Upper lobe of right lung (tissue), 1 donor: ENCODE measurements at places on chromosomes 5 and 9.

GRCh38 chr9:98214811-98215210 is 22.4 kb upstream of the CORO2A start:
- no peaks in the 10 kb centered on the region for H3K4me1 ChIP-seq
- H3K36me3 ChIP-seq: peaks cover 71% of the 10 kb centered on the region
- no peak for DNase-seq
- H3K27ac ChIP-seq: no peak overlapping the region
- no peak overlapping the region for H3K4me3 ChIP-seq

GRCh38 chr9:129568560-129569501 is 52.1 kb downstream of the C9orf50 start:
- peak; percentile 72 for DNase-seq
- peaks cover 12% of the 10 kb centered on the region for H3K4me1 ChIP-seq
- H3K4me3 ChIP-seq: peak overlapping the region; percentile 45
- no peaks in the 10 kb centered on the region for H3K36me3 ChIP-seq

GRCh38 chr9:88979021-88979420 is 12.2 kb upstream of the S1PR3 start:
- H3K36me3 ChIP-seq: no peaks in the 10 kb centered on the region
- no peaks in the 10 kb centered on the region for H3K27me3 ChIP-seq
- H3K4me1 ChIP-seq: no peaks in the 10 kb centered on the region
- no peak for DNase-seq
- no peak overlapping the region for H3K27ac ChIP-seq

GRCh38 chr9:22173908-22174307 is 164.8 kb upstream of the CDKN2B start:
- H3K27me3 ChIP-seq: no peaks in the 10 kb centered on the region
- H3K36me3 ChIP-seq: no peaks in the 10 kb centered on the region
- no peak overlapping the region for H3K4me3 ChIP-seq

DNA sequence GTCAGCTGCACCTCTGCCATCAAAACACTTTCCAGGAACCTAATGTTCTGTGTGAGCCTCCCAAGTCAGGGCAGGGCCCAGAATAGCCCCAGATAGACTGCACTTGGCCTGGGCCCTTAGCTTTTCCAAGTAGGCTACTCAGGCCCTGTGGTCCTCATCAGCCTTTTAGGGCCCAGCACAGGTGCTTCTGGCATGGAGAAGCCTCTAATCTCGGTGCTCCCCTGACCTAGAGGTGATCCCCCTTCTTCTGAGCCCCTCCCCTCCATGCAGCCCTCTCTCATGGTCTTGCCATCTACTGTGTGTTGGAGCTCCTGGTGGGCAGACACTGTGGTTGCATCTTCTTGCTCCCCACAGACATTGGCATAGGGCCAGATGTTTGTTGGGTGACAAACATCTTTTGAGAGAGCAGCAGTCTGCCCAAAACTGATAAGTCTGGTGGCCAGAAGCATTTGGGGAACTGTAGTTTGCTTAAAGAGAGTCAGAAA is 28.1 kb downstream of the FRMPD1 start:
- no peak overlapping the region for H3K4me3 ChIP-seq
- no peak for DNase-seq
- no peaks in the 10 kb centered on the region for H3K36me3 ChIP-seq

- H3K27ac ChIP-seq: no peak overlapping the region
- H3K36me3 ChIP-seq: no peaks in the 10 kb centered on the region
- no peak for DNase-seq
Observed at GRCh38 chr5:169873642-169874041, 106.7 kb downstream of the INSYN2B start.

DNA sequence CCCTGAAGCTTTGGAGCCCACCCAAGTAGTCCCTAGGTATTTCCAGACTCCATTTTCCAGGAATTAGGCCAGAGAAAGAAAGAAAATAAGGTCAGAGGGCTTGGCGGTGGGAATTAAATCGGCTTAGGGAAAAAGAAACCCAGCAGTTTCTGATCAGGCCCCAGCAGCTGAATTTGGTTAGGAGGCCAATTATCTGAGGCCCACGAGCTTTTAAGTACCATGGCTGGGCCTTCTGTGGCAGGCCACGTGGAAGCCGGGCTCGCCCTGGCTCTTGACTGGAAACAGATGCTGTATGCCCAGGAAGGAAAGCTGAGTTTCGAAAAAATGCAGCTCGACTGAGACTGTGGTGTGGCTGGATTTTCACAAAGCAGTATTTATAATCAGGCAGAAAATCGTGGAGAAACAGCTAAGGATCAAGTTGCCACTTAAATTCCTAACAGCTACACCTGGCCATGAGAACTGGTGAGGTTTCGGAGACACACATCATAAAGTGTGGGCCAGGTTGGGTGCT is 75.1 kb upstream of the PANK3 start:
- peaks cover 3% of the 10 kb centered on the region for H3K4me1 ChIP-seq
- no peaks in the 10 kb centered on the region for H3K36me3 ChIP-seq
- H3K27me3 ChIP-seq: no peaks in the 10 kb centered on the region
- H3K4me3 ChIP-seq: no peak overlapping the region

DNA sequence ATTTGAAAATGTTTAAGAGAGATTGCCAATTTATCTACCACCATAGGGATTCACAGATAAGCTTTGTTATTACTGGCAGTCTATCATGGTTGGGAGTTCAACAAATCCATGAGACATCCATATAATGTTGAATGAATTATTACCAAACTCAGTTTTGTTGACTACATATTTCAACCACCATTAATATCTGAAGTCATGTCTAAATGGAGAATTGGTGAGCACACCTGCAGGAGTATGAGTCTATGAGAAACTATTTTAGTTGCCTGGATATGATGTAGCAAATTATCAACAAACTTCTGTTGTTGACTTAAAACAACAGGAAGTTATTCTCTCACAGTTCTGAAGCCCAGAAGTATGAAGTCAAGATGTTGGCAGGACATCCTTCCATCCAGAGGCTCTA is 126.8 kb upstream of the FBXL7 start:
- H3K4me1 ChIP-seq: no peaks in the 10 kb centered on the region
- no peak overlapping the region for H3K27ac ChIP-seq
- no peak for DNase-seq
- H3K27me3 ChIP-seq: no peaks in the 10 kb centered on the region
- no peaks in the 10 kb centered on the region for H3K36me3 ChIP-seq

DNA sequence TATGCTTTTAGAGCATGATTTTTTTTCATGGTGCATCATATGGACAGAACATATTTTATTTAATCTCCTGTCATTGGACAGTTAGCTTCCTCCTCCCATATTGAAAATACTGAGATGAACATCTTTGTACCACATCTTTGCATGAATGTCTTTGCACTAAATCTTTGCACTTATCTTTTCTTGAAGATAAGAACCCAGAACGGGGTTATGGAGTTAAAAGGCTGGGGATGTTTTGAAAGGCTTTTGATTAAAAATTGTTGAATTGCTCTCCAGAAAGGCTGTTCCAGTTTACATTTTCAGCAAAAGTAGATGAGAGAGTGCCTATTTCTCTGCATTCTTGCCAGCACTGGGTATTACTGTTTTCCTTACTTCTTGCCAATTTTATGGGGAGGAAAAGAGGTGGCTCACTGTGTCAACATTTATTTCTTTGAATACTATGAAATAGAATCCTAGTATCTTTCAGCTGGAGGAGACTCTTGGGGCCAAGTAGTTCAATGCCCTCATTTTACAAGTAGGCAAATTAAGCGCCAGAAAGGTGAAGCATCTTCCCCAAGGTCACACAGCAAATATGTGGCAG is 7.2 kb downstream of the NCS1 start:
- H3K27me3 ChIP-seq: no peaks in the 10 kb centered on the region
- H3K4me1 ChIP-seq: no peaks in the 10 kb centered on the region
- DNase-seq: no peak
- H3K27ac ChIP-seq: no peak overlapping the region
- H3K36me3 ChIP-seq: no peaks in the 10 kb centered on the region
- no peak overlapping the region for H3K4me3 ChIP-seq

GRCh38 chr5:95884017-95884325 is 61.4 kb upstream of the GLRX start:
- H3K4me3 ChIP-seq: no peak overlapping the region
- peaks cover 11% of the 10 kb centered on the region for H3K36me3 ChIP-seq
- H3K27me3 ChIP-seq: no peaks in the 10 kb centered on the region
- no peak overlapping the region for H3K27ac ChIP-seq
- H3K4me1 ChIP-seq: no peaks in the 10 kb centered on the region

- peak; percentile 53 for DNase-seq
- H3K27ac ChIP-seq: peak overlapping the region; percentile 66
- H3K4me1 ChIP-seq: no peaks in the 10 kb centered on the region
- H3K27me3 ChIP-seq: no peaks in the 10 kb centered on the region
- H3K4me3 ChIP-seq: no peak overlapping the region
Observed at GRCh38 chr9:137787786-137788505, 89.6 kb upstream of the CACNA1B start.

DNA sequence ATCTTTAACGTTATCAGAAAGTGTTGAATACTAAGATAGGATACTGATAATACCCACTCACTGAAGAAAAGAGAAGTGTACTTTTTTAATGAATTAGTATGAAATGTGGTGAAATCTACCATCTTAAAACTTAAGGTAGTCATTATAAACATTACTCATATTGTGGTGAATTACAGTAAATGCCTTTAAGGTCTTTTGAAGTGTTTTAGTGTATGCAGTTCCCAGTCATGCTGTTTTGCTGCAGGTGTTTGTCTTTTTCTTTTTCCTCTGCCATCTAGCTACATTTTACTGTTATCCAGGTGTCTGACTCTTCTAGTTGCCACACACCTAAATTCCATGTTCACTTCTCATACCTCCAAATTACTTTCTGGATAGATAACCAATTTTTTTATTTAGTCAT is 72.6 kb downstream of the ERMP1 start:
- no peaks in the 10 kb centered on the region for H3K4me1 ChIP-seq
- no peak for DNase-seq
- H3K36me3 ChIP-seq: peaks cover 63% of the 10 kb centered on the region
- no peak overlapping the region for H3K4me3 ChIP-seq

DNA sequence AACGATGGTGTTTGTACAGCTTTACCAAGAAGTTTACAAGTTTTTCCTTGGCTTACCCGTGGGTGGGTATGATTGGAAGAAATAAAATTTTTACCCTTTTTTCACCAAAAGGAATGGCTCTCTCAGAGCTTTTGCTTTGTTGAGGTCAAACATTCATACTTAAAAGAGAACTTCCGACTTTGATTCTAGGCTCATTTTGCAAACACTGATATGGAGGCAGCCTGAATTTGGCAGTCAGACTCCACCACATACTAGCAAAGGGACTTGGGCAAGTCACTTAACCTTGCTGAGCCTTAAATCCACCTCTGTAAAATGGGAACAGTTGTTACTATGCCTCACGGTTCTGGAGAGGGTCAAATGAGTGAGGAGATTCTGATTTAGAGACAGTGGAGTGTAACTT is 153.5 kb downstream of the PRKACG start:
- H3K27me3 ChIP-seq: no peaks in the 10 kb centered on the region
- H3K4me1 ChIP-seq: no peaks in the 10 kb centered on the region
- no peak overlapping the region for H3K27ac ChIP-seq
- DNase-seq: no peak

DNA sequence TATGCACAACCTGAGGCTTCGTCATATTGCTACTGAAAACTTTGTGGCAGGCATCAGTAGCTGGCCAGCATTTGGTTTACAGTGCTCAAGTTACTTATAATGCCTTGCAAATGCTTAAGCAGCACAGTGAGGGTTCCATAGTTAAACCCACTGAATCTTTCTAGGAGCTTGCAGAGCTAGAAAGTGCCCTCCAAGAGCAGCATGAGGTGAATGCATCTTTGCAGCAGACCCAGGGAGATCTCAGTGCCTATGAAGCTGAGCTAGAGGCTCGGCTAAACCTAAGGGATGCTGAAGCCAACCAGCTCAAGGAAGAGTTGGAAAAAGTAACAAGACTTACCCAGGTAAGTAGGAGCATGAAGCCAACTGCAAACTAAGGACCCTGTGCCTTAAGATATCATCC is 60.9 kb downstream of the CNTRL start:
- DNase-seq: no peak
- H3K4me3 ChIP-seq: no peak overlapping the region
- no peaks in the 10 kb centered on the region for H3K27me3 ChIP-seq
- H3K36me3 ChIP-seq: peaks cover 53% of the 10 kb centered on the region
- peaks cover 7% of the 10 kb centered on the region for H3K4me1 ChIP-seq

DNA sequence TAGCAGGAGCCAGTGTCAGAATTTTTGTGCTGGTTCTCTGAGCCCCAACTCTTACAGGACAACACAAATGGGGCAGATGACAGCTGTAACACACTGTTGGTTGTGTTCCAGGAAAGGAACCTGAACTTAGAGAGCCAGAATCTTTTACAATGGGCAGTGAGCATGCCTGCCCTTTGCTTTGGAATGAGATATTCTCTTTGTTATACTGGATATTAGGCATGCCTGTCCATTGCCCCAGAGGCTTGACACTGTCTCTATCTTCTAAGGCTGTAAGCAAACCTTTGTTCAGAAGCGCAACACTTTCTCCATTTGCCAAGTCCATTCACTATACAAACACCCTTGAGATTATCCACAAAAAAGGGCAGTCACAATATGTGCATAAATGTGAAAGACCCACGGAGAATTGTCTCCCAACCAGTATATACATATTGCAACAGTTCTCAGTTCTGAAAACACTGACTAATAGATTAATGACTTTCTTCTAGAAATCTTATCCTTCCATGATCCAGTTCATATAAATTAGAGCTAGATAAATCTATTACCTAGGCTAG is 26.3 kb upstream of the CEP120 start:
- H3K4me3 ChIP-seq: no peak overlapping the region
- no peaks in the 10 kb centered on the region for H3K36me3 ChIP-seq
- no peak overlapping the region for H3K27ac ChIP-seq
- no peak for DNase-seq

DNA sequence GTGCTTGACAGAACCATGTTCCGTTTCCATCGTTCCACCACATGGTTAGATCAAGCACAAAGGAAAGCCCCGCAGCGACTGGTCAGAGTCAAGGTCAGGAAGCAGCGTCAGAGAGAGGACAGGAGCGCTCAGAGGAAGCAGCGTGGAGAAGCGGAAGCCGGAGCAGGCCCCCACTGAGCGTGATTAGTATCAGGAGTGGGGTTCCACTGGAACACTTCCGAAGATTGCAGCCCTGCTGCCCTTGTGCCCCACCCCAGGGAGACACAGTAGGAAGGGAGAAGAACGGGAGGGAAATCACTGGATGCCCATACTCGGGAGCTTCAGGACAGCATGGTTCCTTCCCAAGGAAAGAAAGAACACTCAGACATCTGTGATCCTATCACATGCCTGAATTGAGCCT is 189.0 kb upstream of the PANK3 start:
- no peak overlapping the region for H3K27ac ChIP-seq
- no peak overlapping the region for H3K4me3 ChIP-seq
- no peak for DNase-seq
- no peaks in the 10 kb centered on the region for H3K4me1 ChIP-seq

- no peak overlapping the region for H3K27ac ChIP-seq
- no peaks in the 10 kb centered on the region for H3K27me3 ChIP-seq
- DNase-seq: no peak
- no peaks in the 10 kb centered on the region for H3K4me1 ChIP-seq
Observed at GRCh38 chr5:121573721-121574382, 277.8 kb upstream of the FTMT start.
